ENCODE measurements at places on chromosomes 11 and 22. TPM values are rescaled to one million over a fixed set of nuclear protein-coding genes. Genes with fewer than 3 reads are reported as not detected.

The PGM2L1 gene
- total RNA-seq, result 10.3 TPM

The CELSR1 gene
- total RNA-seq, result 14.9 TPM

The TAF1D gene
- total RNA-seq, result 178 TPM

The RBM14 gene
- total RNA-seq, result 30.6 TPM

The OR2D2 gene
- 0.78 TPM for total RNA-seq

The MS4A4E gene
- total RNA-seq, result not detected

The PRSS23 gene
- total RNA-seq, result 741 TPM

The VPS51 gene
- 123 TPM for total RNA-seq

The TEX54 gene
- total RNA-seq, result not detected

The LMO1 gene
- total RNA-seq, result not detected

Data from articular chondrocyte of knee joint (primary cell).